ENCODE measurements at places on chromosomes 4 and X.

GRCh38 chr4:68283095-68283494 is 37.6 kb upstream of the TMPRSS11B start:
- DNase-seq: no peak

DNA sequence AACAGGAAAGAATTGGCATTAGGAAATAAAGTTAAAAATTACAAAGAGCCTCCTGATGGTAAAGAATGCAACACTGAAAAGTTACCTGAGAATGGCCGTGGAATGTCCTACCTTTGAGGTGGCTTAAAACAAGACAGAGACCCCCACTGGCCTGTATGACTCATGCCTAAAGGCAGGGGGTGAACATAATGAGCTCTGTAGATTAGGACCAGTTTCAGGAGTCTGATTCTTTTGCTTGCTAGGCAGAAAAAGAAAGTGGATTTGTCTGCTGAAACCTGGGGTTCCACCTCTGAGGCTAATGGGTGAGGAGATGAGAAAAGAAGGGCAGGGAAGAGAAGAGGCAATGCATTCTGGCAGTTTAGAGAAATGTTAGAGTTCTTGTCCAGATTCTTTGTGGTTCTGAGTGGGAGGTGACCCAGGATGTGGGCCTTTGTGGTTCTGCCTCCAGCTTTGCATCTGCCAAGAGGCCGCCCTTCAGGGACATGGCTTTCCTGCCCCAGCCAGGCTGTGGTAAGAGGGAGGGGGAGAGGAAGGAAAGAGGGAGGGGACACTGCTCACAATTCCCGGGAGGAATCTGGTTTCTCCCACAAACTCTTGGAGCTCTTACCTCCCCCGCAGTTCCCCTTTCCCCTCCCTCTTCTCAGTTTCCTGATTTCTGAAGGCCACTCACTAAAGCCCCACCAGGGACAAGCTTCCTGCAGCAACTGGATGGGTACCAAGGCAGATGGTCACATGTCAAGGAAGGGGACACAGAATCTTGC is 109.6 kb downstream of the EFNB1 start:
- no peak for DNase-seq

GRCh38 chr4:140774510-140774909 is 18.3 kb upstream of the TBC1D9 start:
- no peak for DNase-seq

DNA sequence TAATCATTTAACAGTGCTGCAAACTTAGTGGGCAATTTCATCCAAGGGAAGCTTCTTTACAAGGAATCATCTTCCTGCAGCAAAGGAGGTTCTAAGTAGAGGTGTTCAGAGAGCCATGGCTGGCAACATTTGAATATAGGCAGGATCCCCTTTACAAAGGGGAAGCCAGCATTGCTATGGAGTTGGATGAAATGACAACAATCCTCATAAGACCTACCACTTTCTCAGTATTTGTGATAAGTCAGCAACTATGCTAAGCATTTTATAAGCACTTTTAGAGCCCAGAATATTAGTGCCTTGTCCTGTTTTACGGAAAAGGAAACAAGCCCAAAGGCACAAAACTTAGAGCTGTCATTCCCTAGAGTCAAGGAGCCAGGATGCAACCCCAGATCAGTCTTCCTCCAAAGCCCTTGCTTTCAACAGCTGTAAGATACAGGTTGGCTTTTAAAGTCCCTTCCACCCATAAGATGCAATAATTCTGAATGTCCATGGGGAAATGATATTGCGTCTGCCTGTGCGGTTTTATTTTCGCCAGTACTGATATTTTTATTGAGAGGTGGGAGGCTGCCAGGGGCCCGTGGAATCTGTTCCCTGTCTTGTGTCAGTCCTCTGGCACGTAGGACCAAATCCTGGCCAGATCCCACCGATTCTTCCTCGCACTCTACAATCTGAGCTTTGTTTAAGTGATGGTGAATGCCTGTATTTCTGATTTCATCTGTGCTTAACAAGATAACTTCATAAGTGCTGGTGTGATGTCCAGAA is 59.1 kb downstream of the SMIM20 start:
- DNase-seq: no peak

All from D341Med (cell line).